ENCODE measurements at places on chromosomes 11 and 22. TPM values are rescaled to one million over a fixed set of nuclear protein-coding genes. Genes with fewer than 3 reads are reported as not detected.

Gene MGAT3
- total RNA-seq: 2.7 TPM

Gene SYT9
- 1.0 TPM for total RNA-seq

Gene LYVE1
- total RNA-seq: 5.4 TPM

Gene C11orf42
- total RNA-seq: not detected

Gene GLYATL1
- total RNA-seq: 0.19 TPM

Gene CASP12
- 0.16 TPM for total RNA-seq

- no peaks in the 10 kb centered on the region for H3K27me3 ChIP-seq
- H3K36me3 ChIP-seq: no peaks in the 10 kb centered on the region
- peak overlapping the region; percentile 100 for H3K27ac ChIP-seq
- no peak for DNase-seq
- H3K4me1 ChIP-seq: peaks cover 24% of the 10 kb centered on the region
These were observed 766 bp upstream of the CAPRIN1 start for GRCh38 chr11:34050581-34051348.

GRCh38 chr22:38079804-38080203, 4.2 kb downstream of the SLC16A8 start:
- peaks cover 4% of the 10 kb centered on the region for H3K27me3 ChIP-seq
- no peak for DNase-seq
- H3K27ac ChIP-seq: no peak overlapping the region
- H3K4me1 ChIP-seq: peaks cover 3% of the 10 kb centered on the region
- no peak overlapping the region for H3K4me3 ChIP-seq

- no peak for DNase-seq
- H3K27ac ChIP-seq: no peak overlapping the region
- no peak overlapping the region for H3K4me3 ChIP-seq
- H3K36me3 ChIP-seq: no peaks in the 10 kb centered on the region
These were observed 23.9 kb upstream of the TSPAN18 start for GRCh38 chr11:44702889-44703288.

DNA sequence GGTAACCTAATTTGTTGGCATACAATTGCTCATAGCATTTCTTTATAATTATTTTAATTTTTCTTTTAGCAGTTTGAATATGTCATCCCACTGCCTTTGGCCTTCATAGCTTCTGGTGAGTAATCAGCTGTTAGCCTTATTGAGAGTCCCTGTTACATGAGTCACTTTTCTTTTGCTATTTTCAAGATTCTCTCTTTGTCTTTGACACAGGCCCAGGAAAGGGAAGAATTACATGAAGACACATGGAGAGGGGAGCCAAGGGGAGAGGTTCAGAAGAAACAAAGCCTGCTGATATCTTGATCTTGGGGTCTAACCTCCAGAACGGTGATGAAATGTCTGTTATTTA, 418.2 kb downstream of the METTL15 start:
- DNase-seq: no peak
- no peaks in the 10 kb centered on the region for H3K27me3 ChIP-seq
- H3K36me3 ChIP-seq: no peaks in the 10 kb centered on the region
- H3K4me1 ChIP-seq: no peaks in the 10 kb centered on the region
- no peak overlapping the region for H3K4me3 ChIP-seq
- no peak overlapping the region for H3K27ac ChIP-seq

GRCh38 chr11:66857234-66857926, 516 bp downstream of the LRFN4 start:
- H3K4me1 ChIP-seq: no peaks in the 10 kb centered on the region
- H3K27me3 ChIP-seq: no peaks in the 10 kb centered on the region

DNA sequence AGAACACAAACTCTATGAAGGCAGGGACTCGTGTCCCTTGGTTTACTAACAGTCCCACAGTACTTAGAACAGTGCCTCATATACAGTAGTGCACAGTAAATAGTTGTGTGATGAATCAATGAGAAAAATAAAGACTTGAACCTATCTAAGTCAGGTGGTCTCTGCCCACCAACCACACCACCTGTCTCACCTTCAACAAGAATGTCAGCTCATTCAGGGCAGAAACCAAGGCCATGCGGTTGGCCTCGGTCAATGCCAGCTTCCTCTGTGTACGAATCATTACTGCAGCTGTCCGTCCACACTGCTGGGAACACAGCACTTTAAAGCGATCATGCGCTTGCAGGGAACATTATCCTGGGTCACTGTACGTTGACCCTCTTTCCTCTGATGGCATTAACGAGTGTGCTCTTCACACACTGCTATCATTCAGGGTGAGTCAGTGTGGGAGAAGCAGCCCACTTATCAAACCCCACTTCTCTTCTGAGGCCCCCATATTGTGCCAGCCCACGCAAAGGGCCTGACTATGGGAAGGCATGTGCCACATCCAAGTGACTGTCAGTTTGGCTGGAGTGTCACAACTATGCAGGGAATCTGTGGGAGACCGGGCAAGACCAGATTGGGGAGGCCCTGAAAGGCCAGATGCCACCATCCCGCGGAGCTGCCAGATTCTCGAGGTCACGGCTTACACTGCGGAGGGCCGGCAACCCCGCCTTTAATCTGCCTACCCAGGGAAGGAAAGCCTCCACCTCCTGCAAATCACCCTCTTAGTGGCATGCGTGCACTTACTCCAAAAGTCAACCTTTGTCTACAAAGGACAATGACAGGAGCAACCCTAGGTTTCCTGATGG, 36.1 kb downstream of the LARGE1 start:
- H3K27me3 ChIP-seq: no peaks in the 10 kb centered on the region
- no peak for DNase-seq
- no peaks in the 10 kb centered on the region for H3K4me1 ChIP-seq
- H3K36me3 ChIP-seq: no peaks in the 10 kb centered on the region

- DNase-seq: peak; percentile 38
- no peak overlapping the region for H3K4me3 ChIP-seq
- no peaks in the 10 kb centered on the region for H3K36me3 ChIP-seq
- H3K4me1 ChIP-seq: no peaks in the 10 kb centered on the region
These were observed 152.0 kb upstream of the SYN3 start for GRCh38 chr22:33209930-33210784.

DNA sequence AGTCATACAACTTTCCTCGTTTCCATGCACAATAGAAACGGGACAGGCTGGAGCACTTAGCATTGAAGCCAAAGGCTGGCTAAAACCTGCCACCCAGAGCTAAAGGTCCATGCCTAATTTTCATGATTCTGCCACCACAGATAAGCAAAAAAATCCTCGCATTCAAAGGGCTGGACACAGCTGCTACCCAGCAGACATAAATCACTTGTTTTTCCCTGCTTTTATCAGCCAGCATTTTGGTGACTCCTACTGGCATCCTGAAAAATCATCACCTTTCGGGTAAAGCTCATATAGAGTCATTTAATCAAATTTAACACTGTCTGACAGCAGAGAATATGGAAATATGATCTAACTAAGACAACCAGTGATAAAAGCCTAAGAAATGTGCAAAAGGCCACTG, 37.9 kb downstream of the ALG9 start:
- no peak for DNase-seq
- no peaks in the 10 kb centered on the region for H3K4me1 ChIP-seq
- no peaks in the 10 kb centered on the region for H3K27me3 ChIP-seq
- H3K36me3 ChIP-seq: peaks cover 3% of the 10 kb centered on the region

GRCh38 chr11:118908901-118909618, 16.7 kb downstream of the BCL9L start:
- H3K27me3 ChIP-seq: no peaks in the 10 kb centered on the region
- peak overlapping the region; percentile 89 for H3K27ac ChIP-seq
- peaks cover 39% of the 10 kb centered on the region for H3K4me1 ChIP-seq
- no peak overlapping the region for H3K4me3 ChIP-seq
- H3K36me3 ChIP-seq: peaks cover 16% of the 10 kb centered on the region

Data from pancreas (tissue), 10 donors.